Cerebellar nuclear complex (tissue), 1 donor: ENCODE measurements at places on chromosomes 16 and 17.

- DNase-seq, result no peak
Observed at GRCh38 chr16:9820476-9821246, 361.6 kb downstream of the GRIN2A start.

DNA sequence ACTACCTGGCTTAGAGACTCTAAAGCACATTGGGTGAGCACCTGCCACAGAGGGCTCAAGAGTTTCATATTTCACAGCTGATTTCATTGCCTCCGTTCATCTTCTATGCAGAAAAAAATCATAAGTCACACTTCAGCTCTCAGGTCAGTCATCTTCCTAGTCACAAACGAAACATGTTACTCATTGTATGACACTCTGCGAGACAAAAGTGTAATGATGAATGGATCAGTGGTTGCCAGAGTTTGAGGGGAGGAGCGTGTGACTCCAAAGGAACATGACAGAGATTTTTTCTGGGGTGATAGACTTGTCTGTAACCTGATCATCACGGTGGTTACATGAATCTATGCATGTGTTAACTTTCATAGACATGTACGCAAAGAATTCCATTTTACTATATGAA is 195.2 kb upstream of the CNTNAP4 start:
- no peak for DNase-seq

DNA sequence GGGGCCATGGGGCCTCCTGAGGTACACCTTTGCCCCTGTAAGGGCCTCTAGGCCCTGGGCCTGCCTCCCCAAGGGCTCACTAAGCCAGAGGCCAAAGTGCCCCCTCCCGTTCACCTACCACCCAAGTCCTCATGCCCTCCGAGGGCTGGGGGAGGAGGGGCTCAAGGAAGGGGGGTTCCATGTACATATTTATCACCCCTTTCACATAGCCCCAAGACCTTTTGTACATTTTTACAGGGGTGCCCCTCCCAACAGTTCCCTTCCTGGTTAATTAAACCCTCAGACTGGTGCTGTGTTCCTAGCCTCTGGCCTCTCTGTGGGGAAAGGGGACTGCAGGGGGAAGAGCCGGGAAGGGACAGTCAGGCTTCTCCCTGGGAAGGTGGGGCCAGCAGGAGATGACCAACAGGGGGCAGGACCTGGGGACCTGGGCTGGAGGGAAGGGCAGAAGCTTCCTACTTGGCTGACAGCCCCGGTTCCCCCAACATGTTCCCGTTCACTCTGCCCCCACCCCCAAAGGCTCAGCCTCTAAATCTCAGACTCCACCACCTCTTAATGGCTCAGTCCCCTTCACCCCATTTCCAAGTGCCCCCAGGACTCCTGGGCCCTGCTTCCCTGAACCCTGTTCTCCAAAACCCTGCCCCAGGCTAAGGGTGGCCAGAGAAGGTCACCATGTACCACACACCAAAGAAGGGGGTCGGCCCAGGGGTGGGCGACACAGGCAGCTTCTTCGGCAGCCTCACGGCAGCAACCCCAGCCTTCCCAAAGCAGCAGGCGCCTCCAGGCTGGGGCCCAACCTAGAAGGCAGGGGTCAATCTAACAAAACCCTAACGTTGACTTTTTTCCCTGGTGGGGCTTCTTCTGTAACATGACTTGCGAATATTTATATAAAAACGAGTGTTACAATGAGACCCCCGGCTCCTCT is 11.9 kb downstream of the FBRS start:
- DNase-seq, result no peak

- no peak for DNase-seq
Observed at GRCh38 chr16:6125483-6126259, 1028.1 kb upstream of the EEF2KMT start.

DNA sequence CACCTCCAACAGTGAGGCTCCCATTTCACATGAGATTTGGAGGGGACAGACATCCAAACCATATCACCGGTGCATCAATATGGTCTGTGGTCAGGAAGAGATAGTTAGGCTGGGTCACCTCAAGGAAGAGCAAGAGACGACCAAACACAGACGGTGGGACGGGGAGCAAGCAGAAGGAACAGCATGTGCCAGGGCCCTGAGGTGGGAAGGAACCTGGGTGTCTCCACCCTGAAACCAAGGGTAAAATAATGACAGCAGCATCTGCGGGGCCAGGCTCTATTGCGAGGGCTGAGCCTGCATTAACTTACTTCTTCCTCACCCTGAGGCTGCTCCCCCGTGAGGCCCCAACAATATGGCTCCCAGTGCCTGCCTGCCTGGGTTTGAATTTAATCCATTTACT is 8.9 kb upstream of the PRSS21 start:
- no peak for DNase-seq

DNA sequence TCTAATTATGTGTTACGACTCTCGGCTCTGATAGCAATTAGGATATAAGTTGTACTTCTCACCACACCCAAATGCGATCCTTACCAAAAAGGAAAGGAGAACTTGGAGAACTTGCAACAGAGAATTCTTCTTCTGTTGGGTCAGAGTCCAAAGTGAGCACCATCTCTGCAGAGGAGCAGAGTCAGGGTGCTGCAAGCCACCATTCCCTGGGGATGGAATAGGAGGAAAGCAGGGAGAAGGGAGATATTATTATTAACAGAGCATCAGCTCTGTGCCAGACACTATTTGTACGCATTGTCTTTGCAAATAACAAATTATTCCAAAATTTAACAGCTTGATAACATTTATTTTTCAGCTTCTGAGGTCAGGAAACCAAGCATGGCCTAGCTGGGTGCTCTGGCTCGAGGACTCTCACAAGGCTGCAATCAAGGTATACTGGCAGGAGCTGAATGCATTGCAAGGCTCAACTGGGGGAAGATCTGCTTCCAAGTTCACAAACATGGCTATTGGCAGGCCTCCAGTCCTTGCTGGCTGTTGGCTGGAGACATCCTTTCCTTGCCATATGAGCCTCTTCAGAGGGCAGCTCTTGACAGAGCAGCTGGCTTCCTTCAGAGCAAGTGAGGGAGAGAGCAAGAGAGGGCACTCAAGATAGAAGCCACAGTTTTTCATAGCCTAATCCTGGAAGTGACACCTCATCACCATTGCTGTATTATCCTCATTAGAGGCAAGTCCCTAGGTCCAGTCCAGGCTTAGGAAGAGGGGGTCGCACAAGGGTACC is 296.2 kb upstream of the CDH5 start:
- no peak for DNase-seq

DNA sequence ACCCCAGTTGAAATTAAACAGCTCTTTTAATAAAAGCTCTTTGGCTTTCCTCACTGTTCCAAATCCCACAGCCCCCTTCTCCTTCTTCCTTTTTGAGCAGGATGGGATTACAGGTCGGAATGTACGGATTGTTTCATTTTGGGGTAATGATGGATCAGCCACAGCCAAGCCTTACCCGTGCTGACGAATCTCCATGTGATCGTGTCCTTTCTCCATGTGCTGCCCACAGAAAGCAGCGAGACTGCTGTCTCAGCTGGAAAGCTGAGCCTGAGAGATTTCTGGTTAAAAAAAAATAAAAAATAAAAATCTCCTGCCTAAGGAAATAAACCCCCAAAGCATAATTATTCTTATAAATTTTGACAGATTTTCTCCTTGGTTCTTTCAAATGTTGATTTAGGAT is 276.6 kb downstream of the CPPED1 start:
- no peak for DNase-seq

DNA sequence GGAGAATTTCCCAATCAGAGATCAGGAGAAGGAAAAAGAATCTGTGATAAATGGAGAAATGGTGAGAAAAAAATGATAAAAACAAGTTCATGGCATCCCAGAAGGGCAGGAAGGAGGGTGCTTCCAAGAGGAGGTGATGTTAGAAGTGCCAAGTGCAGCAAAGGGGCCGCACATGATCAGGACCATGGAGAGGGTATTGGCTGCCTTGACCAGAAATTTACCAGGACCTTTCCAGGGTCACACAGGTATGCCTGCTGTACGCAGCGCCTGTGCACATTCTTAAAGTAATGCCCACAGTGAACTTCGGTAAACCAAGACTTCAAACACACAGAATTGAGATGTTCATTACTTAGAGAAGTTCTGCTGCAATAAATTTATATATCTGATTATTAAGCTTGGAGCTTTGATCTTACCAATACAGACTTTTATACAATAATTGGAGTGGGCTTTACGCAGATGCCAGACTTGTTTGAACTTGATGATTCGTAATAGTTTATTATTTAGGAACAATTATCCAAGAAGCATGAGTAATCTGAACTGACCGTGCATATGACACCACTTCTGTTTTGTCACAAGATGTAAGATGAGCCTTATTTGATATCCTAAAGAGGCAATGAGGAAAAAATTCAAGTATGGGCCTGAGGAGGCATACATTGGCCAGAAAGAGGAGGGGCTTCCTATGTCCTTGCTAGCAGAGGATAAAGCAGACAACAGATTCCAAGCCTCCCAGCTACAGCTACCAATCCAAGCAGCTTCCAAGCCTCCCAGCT is 2.2 kb upstream of the KRT33A start:
- no peak for DNase-seq

DNA sequence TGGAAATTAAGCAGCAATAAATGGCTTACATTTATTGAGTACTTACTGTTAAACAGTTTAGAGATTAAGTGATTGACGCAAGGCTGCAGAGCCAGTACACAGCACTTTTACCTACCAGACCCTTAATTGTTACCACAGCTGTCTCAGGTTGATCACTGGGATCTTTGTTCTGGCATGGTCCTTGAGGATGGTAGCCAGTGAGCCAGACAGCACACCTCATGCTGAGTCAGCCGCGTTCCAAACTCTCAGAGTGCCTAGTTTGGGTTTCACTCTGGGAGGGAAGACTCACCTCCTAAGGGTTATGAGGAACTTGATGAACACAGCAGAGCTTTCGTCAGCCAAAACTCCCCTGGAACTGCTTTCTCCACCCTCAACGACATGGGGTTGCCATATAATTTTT is 20.4 kb downstream of the CDH3 start:
- DNase-seq, result no peak

DNA sequence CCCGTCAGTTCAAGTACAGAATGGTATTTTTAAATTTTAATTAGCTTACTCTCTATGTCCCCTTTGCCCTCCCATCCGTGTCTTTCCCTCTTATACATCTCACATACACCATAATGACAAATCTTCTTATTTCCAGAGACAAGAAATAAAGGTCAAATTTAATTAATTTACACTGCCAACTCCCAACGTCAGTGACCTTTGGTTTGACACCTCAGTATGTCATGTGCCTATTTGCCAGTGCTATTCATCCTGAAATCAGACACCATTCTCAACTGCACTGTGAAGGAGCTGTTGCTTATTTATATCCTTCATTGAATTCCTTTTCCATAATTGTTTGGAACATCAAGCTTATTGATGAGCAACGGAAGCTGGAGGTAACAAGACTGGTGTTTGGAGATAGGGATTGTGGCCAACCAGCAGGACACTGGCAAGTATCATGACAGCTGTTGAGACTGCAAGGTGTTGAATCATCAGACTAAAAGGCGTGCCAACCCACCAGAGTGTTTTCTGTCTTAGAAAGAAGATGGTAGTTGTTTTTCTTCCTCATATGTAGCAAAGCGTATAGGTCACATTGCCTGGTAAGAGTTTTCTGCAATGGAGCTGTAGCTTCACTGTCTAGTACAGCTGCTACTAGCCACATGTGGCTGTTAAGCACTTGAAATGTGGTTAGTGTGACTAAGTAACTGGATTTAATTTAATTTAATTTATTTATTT is 12.5 kb downstream of the CALCOCO2 start:
- DNase-seq, result no peak
